ENCODE measurements at places on chromosomes 7 and 10.

DNA sequence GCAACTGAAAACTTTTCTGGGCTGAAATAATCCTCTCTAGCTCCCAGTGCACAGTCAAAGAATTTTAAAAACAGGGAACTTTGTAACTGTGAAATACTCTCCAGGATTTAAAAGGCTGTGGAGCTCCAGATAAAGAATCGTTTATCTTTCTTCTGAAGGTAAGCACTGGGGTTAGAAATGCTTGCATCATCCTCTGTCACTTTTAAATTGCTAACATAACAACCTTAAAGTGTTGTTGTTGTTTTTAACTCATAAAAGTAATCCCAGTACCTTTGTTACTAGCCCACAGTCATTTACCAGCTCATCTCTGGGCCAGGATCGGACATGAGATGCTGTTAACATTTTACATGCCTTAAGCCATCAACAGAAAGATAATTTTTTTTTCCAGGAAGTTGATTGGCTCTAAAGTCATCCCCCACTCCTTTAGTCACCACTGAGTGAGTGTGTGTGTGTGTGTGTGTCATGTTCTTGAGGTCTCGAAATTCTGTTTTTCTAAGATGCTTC is at the start of gene SLC39A12:
TSS of gene SLC39A12 (plus strand) at position 51 of the 504 bp plus-strand sequence. CDS start 1,359 bp downstream, outside the sequence.
- H3K4me1 ChIP-seq = no peaks in the 10 kb centered on the region
- no peaks in the 10 kb centered on the region for H3K36me3 ChIP-seq
- H3K4me3 ChIP-seq = no peak within 1 kb of the TSS
- H3K27me3 ChIP-seq = no peaks in the 10 kb centered on the region

GRCh38 chr7:150373049-150373801 is 4.6 kb downstream of the REPIN1 start:
- no peaks in the 10 kb centered on the region for H3K27me3 ChIP-seq
- DNase-seq = no peak

DNA sequence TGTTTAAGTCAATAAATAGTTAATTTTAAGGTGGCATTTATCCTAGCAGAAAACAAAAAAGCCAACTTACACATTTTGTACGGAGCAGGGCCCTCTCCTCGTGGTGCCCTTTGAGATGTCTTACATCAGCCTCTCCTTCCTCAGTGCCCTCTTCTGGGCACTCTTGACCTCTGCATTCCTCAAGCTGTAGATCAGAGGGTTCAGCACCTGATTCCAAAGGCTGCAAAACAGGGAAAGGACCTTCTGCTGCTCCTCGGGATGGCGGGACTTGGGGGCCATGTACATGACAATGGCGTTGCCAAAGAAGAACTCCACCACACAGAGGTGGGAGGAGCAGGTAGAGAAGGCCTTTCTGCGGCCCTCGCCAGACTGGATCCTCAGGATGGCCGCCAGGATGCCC is 4.6 kb upstream of the OR2A14 start:
- no peak overlapping the region for H3K27ac ChIP-seq
- H3K4me3 ChIP-seq = no peak overlapping the region
- no peaks in the 10 kb centered on the region for H3K27me3 ChIP-seq
- no peaks in the 10 kb centered on the region for H3K36me3 ChIP-seq

DNA sequence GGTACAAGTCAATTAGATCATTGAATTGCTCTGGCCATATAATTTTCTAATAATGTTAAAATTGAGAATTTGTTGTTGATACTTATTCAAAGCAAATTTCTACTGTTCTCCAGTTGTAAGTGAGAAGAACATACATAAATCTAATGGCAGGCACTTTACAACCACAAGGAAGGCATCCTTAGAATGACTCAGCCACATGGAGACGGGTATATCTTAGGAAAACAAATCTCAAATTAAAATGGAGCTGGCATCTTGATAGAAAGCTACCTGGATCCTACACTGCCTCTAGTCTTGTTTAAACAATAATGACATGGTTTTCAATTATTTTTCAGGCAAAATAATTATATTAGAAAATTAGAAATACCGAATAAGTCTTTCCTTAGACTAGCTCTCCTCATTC is 1183.7 kb upstream of the SORCS1 start:
- no peaks in the 10 kb centered on the region for H3K36me3 ChIP-seq
- no peaks in the 10 kb centered on the region for H3K27me3 ChIP-seq
- no peak overlapping the region for H3K4me3 ChIP-seq
- no peak for DNase-seq
- H3K27ac ChIP-seq = no peak overlapping the region

- H3K27ac ChIP-seq = no peak overlapping the region
- H3K4me3 ChIP-seq = no peak overlapping the region
- no peaks in the 10 kb centered on the region for H3K36me3 ChIP-seq
- no peak for DNase-seq
- H3K27me3 ChIP-seq = no peaks in the 10 kb centered on the region
Observed at GRCh38 chr10:37762287-37762686, 95.1 kb downstream of the ZNF248 start.

DNA sequence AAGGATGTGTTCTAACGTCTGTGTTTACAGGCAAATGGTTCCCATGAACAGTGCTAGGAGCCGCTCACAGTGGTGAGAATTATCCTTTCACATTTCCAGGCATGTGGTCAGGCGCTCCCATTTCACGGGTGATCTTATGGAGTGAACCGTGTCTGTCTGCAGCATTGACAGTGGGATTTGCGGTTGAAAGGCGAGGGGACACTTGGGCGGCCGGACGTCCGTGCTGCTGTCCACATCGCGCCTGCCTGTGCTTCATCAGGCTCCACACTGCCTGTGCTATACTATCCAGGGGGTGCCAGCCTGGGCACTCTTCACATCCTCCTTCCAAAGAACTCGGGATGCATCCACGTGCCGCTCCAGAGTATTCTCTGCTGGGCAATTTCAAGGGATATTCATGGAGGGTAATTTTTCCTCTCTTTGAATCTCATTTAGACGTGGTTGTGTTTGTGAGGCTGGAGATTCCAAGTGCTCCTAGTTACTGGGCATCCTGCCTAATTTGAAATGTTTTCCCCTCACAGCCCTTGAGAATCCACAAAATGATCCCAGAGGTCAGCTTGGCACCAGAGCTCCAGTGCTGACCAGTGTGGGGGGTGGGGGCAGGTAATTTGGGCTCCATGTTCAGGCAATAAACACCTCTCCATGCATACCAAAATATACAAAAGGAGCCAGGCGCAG is 61.9 kb upstream of the EBF3 start:
- DNase-seq = no peak
- H3K4me3 ChIP-seq = no peak overlapping the region
- H3K27me3 ChIP-seq = no peaks in the 10 kb centered on the region
- H3K27ac ChIP-seq = no peak overlapping the region
- H3K36me3 ChIP-seq = no peaks in the 10 kb centered on the region

DNA sequence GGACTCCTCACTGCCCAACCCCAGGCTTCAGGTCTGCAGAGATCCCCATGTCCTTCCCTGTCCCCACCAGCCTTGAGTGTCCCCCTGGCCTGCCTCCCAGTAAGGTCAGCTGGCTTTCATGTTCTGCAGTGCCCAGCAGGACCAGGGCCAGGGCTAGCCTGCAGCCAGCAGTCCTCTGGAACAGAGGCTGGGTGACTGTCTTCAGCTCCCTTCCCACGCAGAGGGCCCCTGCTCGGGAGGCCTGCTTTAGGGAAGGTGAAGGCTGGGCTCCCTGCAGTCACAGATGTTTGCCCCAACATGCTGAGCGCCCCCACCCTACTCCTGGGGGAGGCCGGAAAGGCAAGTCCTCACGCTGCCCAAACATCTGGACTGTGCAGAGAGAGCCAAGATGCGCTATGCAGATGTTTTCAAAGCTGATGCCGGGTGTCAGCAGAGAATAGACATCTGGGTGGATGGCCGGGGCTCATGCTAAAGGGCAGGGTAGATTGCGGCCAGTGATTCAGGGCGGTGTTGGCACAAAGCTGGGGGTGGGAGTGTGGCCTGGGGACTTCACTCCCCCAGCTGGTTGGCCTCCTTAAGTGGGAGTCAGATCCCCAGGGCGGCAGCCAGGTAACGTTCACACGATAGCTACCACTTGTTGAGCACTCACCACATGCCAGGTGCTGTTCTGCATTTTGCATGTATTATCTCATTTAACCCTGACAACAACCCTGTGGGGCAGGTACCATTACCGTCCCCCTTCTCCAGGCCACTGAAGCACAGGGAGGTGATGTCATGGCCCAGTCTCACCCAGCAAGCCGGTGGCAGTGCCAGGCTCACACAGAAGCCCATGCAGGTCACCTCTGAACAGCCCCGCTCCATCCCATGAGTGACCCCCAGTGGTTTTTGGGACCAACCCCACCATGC is 71.2 kb upstream of the COL13A1 start:
- H3K27ac ChIP-seq = peak overlapping the region; percentile 20
- H3K4me3 ChIP-seq = no peak overlapping the region
- no peaks in the 10 kb centered on the region for H3K27me3 ChIP-seq
- DNase-seq = no peak
- no peaks in the 10 kb centered on the region for H3K36me3 ChIP-seq

GRCh38 chr10:29691564-29692072 is 56.8 kb upstream of the SVIL start:
- DNase-seq = peak; percentile 43
- no peaks in the 10 kb centered on the region for H3K36me3 ChIP-seq
- H3K4me1 ChIP-seq = peaks cover 46% of the 10 kb centered on the region

Data from vagina (tissue), 2 donors.